Dermis blood vessel endothelial cell (primary cell): ENCODE measurements at places on chromosomes 11 and 22. TPM values are rescaled to one million over a fixed set of nuclear protein-coding genes. Genes with fewer than 3 reads are reported as not detected.
A peak's percentile ranks its signal among the peaks of the same experiment; 100 is the strongest.

DNA sequence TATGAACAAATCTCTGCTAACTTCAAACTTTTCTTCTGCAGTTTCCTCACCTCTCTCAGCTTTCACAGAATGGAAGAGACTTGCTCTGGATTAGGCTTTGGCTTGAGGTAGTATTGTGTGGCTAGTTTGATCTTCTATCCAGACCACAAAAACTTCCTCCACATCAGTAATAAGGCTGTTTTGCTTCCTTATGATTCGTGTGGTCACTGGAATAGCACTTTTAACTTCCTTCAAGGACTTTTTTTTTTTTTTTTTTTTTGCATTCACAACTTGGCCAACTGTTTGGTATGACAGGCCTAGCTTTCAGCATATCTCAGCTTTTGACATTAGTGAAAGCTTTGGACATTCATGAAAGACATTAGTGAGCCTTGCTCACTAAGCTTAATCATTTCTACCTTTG lies 47.5 kb upstream of the LRRC55 start:
- no peak for DNase-seq

GRCh38 chr22:27782088-27782487 lies 19.5 kb downstream of the MN1 start:
- no peak for DNase-seq

DNA sequence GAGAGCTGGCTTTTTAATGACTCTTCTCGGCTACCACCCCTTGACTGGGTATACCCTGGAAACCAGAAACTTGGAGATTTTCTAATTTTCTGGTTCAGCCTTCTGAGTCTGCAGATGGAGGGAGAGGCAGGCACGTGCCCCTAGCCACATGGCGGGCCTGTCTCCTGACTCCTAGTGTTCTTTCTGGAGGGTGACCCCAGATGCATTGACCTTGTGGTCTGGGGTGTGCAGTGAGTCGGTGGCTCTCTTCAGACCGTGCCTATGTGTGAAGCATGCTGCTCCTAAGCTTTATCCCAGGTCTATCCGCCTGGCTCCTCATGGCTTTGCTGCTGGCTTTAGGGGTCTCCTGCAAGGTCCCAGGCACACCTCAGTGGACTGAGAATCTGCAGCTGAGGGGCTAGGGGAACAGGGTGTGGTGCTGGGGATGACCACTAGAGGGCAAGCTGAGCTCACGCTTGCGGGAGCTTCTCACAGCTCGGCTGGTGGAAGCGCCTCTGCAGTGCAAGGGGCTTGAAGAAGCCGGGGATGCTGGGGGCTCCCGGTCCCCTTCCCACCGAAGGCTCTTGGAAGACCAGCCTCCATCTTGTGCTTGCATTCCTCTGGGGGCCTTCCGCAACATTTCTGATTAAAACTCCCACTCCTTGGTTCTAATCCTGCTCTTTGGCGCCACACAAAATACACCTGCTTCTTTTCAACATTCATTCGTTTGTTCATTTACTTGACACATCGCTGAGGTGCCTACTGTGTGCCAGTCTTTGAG lies 51.8 kb downstream of the OTOG start:
- peak; percentile 86 for DNase-seq

DNA sequence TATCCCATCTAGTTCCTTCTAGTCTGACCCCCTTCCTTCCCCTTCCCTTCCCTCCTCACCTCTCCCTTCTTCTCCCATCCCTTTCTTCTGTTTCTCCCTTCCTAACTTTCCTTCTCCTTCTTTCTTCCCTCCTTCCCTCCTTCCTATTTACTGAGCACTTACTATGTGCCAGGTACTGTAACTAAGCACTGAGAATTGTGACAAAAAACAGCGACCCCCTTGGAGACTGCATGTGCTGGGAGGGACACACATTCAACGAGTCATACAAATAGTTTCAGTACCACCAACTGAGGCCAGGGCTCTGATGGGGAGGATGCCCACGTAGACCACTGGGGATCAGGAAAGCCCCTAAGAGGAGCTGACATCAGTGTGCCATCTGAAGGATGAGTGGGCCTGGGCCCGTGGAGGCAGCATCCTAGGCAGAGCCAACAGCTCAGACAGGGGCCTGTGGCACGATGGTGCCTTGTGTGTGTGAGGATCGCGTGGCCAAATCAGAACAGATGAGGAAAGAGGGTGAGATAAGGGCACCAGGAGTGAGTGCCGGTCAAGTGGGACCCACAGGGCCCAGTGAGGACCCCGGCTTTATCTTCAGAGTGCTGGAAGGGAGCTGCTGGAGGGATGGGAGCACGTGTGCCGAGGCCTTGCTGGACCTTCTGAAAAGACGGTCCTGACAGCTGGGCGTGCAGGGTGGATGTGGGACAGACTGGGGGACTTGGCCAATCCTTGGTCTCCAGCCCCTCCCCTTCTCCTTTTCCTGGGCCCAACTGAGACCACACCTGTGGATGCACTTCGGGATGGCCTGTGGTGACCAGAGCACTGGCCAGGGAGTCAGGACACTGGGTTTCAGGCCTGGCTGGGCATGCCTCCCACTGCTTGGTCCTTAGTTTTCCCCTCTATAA lies 38.4 kb upstream of the CRYBB3 start:
- no peak for DNase-seq

DNA sequence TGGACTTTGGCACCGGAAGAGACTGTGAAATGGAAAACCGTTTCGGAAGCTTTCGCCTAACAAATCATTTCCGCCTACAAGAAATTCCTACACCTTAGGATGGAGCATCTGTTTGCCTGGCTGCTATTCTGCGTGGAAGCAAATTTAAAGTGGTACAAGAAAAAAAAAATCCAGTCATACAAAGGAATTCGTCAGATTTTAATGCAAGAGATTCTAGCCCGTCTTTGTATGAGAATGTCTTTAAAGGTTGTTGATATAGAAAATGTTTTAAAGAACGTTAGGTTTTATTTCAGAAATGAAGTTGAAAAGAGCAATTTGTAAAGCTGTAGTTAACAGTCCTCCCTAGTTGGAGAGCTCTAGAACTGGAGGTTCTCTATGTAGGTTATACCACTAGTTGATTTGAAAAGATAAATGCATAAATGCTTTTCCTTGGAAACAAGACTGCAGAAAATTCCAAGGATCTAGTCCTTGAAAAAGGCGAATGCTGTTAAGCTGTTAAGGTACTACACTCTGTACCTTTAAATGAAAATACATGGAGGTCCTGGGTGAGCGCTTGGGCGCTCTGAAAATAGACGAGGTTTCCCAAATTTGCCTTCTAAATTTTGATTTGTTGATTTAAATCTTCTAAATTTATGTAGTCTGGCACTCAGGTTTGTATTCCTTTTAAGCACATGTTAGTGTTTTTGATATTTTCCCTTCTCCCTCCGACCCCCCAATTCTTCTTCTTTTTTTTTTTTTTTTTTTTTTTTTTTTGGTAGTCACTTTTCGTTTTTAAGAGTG lies 2.4 kb downstream of the NCR3LG1 start:
- peak; percentile 2 for DNase-seq

DNA sequence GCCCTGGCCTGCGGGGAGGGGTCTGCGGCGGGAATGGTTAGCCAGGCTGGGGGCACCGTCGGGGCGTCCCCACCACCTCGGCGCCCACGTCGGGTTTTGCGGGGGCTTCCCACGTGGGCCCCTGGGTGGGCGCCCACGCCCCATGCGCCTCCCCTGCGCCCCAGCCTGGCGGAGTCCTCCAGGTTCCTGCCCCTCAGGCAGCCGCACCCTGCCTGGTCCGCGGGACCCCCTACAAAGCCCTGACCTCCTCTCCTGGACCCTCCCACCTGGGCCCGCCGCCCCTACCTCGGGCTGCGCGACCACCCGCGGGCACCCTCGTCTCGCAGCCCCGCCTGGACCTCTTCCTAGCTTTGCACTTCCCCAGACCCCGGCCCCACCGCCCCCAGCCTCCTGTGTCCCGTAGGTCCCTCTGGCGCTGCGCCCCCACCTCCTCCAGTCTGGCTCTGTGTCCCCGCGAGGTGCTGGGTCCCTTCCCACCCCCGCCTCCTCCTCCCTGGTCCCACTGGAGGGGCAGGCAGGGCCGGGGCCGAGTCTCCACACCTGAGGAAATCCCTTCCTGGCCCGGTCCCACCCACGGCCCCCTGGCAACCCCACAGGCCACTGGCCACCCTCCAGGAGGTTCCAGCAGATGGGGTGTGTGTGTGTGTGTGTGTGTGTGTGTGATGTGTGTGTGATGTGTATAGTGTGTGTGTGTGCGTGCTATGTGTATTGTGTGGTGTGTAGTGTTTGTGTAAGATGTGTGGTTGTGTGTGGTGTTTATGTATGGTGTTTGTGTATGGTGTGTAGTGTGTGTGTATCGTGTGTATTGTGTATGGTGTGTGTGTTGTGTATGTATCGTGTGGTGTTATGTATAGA lies 11.8 kb downstream of the PIM3 start:
- no peak for DNase-seq

- no peak for DNase-seq
These were observed 404.6 kb downstream of the OPCML start for GRCh38 chr11:133127741-133128140.

- DNase-seq: no peak
These were observed 38.7 kb downstream of the CD82 start for GRCh38 chr11:44604171-44604581.

DNA sequence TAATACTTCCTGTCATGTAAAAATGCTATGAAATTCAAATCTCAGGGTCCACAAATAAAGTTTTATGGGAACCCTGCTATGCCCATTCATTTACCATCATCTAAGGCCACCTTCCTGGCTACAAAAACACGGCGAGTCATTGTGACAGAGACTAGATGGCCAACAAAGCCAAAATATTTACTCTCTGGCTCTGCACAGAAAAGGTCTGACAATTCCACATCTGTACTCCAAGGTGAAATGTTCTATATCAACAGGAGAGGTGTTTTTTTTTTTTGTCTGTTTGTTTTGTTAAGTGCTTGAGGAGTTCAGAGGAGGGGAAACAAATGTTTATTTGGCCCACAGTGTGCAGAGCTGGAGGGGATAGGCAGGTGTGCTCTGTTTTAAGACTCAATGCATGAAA lies 18.6 kb upstream of the TMA7B start:
- no peak for DNase-seq

DNA sequence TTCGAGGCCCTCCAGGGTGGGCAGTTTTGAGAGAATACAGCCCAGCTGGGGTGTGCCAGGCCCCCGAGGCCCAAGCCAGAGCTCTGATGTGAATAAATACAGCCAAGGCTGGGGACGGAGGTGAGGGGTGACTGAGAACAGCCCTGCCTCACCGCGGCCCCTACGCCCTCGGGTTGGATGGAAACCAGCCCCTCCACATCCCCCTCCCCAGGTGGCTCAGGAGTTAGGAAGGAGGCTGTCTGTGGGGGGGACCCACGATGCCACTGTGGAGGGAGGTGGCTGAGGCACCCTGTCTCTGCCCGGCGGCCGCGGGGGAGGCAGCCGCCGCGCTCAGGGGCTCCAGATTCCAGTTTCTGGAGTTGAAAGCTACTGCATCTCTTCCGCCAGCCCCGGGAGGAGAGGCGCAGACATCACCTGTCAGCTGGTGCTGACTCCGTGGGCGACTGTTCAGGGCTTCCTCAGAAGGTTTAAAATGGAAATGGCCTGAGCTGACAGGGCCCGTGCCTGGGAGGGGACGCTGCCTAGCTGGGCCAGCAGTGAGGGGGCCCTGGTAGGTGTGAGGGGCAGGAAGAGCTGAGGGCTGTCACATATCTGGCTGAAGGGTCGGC lies 1.4 kb downstream of the FLRT1 start:
- DNase-seq: no peak

DNA sequence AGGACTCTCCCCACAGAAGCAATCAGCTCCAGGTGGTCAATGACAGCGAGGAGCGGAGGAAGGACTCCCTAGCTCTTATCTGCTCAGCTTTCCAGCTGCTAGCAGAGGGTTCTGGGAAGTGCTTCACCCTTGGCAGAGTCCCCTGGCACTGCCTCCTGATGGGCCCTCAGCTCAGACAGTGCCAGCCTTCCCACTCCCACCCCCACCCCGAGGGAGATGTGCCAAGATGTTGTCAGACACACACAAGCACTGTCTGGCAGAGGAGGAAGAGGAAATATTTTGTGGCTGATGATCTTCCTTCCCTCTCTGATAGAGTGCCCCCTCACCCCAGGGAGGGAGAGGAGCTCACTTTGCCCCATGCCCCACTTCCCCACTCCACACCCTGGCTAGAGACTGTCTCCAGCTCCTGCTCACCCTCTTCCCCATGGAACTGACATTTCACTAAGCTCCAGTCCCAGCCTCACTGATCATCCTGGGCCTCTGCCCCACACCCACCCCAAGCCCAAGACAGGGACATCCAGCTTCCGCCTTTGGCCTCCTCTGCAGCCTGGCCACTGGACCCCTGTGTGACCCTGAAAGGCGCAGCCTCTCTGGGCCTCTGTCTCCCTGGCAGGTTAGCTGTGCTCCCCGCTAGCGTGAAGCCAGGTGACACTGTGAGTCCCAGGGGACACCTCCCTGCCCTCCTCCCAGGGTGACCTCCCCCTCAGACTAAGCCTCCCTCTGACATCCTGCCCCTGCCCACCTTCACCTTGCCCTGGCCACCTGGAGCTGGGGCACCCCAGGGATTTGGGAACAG lies 44.5 kb downstream of the SLCO2B1 start:
- peak; percentile 26 for DNase-seq

GRCh38 chr11:64176751-64177150 lies 9.2 kb upstream of the STIP1 start:
- DNase-seq: no peak

DNA sequence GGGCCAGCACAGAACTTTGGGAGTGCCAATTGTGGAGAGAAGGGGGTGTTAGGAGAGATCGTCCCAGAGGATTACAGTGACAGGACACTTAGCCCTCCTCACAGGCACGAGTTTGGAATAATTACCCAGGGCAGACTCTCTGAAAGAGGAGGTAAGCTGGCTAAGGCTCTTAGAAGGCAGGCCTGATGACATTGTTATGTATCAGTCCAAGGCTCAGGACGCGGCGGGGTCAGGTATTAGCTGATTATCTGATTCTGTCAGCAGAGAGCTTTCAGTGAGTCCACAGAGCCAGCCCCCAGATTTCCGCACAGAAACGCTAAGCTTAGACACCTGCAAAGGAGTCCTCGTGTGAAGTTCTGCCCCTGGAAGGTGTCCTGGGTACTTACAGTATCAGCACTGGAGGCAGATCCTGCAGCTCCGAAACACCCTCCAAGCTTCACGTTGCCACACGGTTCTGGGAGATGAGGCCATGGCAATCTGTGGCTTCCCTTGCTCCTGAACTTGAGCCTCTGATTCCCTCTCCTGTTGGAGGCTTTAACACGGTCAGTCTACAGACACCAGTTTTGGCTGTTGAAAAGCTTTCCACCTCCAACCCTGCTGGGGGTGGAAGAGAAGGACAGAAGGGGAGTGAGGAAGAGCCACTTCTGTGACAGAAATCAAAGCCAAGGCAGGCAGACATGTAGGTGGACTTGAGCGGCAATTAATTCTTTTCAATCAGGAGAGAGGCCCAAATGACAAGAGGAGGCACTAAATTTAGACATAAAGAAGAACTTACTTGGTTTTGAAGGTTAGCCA lies 123.6 kb upstream of the CADM1 start:
- no peak for DNase-seq

AQP11 gene
- 0.42 and 0.68 TPM in 2 replicates for total RNA-seq

OR51B2 gene
- total RNA-seq: not detected in 2 replicates

GAB2 gene
- 19.4 and 23.5 TPM in 2 replicates for total RNA-seq

MRGPRX3 gene
- not detected in 2 replicates for total RNA-seq

TREH gene
- total RNA-seq: not detected in 2 replicates

PLEKHA7 gene
- total RNA-seq: 4.3 and 6.4 TPM in 2 replicates
